Thoracic aorta (tissue), 2 donors: ENCODE measurements at places on chromosomes 13 and 19. TPM values are rescaled to one million over a fixed set of nuclear protein-coding genes. Genes with fewer than 3 reads are reported as not detected.

The CEACAM8 gene
- not detected for total RNA-seq

The GPR183 gene
- 24.5 TPM for total RNA-seq

The EXOC3L2 gene
- total RNA-seq, result 2.4 TPM

The AKAP8 gene
- 18.7 TPM for total RNA-seq

The ZNF534 gene
- total RNA-seq, result 0.68 TPM

The CYP2A6 gene
- total RNA-seq, result not detected

The NRTN gene
- total RNA-seq, result not detected

DNA sequence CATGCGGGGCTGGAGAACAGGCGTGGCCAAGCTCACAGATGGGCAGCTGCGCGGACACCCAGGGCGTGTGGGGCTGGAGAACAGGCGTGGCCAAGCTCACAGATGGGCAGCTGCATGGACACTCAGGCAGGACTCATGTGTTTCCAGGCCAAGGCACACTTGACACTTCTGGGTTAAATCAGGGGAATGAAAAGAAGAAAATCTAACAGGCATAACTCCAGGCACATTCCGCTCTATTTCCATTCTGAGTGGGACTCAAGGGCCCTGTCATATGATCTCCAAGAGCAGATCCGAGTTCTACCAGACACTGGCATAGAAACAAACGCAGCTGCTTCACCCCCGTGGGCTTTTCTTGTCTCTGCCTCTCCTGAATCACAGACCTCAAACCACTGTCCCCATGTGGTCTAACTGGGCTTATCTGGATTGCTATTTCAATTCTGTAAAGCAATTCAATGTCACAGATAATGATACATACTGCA is 17.4 kb upstream of the C13orf46 start:
- DNase-seq, result no peak

DNA sequence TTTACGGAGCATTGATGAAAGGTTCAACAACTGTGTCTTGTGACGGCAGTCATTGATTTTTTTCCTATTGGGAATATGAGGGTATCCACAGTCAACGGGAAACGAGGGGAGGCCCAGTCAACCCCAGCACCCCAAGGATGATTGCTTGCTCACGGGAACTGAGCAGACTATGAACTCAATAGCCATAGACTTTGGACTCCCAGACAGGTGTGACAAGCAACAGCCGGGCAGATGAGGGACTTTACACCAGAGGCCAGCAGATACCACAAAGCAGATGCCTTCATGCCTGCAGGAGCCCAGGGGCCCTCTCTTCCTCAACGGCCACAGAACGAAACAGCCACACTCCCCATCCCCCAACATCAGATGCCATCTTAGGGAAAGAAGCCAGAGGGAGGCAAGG is 80.3 kb upstream of the FLT1 start:
- no peak for DNase-seq

GRCh38 chr13:21970172-21970571 is 299.3 kb downstream of the FGF9 start:
- DNase-seq, result no peak

GRCh38 chr19:16263141-16263761 is 61.4 kb upstream of the KLF2 start:
- DNase-seq, result no peak

DNA sequence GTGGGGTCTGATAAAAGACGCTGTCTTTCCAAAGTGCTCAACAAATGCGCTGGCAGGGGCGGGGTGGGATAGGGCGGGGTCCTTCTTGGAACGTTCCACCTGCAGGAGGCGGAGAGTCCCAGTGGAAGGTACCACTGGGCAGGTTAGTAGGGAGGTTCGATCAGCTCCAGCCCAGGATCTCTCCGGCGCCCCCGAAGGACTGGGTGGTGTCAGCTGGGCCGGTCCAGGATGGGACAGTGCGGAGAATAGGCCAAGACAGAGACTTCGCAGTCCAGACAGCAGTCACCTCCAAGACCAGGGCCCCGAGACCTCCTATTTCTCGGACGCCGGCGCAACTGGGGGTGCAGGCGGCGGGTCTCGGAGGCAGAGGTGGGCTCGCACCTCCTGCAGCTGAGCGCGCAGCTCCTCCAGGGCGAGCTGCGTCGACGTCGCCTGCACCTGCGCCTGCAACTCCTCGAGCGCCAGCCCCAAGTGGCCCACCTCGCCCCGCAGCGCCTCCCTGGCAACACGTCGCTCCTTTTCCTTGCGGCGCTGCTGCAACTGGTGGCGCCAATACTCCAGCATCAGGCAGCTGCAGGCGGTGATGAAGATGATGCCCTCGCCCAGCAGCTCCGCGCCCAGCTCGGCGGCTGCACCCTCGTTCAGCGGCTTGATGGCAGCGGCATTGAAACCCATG is 21.6 kb downstream of the VASP start:
- no peak for DNase-seq

DNA sequence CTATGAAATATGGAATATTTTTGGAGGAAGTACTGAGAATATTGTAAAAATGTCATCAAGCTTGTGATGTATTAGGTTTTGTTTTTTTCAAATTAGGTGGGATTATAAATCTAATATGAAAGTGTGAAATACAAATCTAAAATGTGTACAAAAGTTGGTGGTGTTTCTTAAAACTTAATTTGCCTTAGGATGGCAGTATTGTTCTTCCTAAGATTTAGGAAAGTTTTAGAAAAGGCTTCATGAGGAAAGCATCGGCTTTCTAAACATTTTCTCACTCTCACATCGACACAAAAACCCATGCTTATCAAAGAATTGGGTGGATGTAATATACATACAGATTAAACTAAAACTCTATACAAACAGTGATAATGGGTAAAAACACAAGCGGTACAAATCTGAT is 972.0 kb upstream of the PCDH20 start:
- DNase-seq, result no peak

DNA sequence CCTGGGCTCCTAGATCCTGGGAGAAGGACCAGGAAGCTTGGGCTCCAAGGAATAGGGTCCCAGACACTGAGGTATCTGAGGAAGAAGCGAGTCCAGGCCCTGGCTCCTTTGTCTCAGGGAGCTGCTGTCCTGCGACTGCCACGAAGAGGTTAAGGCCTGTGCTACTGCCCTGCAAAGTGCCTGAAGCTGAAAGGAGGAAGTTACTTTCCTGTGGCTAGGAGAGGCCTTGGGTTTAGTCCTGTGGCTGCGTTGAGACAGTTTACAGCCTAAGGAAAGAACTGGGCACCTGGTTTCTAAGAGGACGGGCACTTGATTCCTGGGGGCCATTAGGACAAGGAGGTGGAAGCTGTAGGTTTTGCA is 2.8 kb downstream of the MYADM start:
- DNase-seq, result no peak

- no peak for DNase-seq
Measured at GRCh38 chr13:64925284-64925683, 2304.9 kb downstream of the PCDH9 start.

DNA sequence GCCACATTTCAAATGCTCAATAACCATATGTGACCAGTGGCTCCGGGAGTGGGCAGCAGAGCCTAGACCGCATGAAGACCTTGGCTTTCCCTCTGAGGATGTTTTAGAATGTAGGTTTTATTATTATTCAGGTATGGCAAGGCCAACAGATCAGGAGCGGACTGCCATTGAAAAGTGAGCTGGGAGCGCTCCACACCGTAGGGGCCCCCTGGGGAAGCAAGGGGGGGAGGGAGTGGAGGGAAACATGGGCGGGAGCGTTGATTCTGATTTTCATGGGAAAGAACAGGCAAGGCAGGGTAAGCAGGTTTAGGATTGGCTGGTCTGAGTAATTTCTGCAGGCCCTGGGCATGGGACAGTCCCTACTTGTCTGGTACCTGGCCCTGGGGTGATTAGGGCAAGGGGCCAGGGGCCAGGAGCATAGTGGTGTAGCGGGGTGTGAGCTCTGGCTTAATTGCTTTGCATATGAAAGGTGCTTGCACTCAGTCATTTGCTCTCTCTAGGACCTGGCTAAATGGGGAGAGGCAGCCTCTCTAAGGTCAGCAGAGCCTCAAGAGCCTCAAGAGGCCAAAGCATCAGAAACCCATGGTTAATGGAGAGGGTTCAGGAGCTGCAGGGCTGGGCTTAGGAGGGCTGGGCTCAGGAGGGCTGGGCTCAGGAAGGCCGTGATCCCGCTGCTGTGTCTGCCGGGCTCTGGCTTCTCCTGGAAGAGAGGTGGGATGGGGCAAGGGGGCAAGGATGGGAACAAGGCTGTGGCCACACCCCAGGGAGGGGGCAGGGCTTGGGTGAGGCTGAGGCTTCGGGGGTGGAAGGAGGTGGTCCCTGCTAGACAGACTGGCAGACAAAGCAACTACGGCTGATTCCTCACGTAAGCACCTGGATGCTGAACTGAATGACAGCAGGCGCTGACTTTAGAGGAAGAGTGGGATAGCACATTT is 82.0 kb upstream of the WASF3 start:
- DNase-seq, result no peak

DNA sequence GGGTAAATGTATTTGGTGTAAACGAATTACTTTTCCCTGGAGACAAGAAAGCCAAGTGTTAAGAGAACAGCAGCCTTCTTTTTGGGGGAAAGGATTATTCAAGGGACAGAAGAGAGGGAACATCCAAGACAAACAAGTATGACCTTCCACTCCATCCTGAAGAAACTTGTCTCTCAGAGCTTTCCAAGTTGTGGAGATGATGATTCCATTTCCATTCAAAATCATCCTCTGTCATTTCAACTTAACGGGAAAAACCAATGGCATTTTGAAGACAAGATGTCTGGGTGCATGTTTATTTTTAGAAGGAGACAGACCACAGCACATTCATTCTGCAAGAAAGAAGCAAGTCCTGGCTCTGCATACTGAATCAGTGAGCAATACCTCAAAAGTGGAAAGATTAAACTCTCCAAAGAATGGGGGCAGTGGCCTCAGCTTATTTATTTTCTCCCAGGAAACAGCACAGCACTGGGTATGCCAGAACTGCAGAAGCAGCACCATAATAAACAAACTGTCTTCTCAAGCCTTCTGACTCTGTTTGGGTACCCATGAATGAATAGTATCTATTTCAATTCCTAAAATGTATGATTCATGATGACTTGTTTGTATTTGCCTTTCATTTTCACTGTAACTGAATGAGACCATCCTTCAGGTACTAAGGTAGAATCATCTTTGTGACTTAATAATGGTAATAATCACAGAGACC is 541.0 kb downstream of the RFC3 start:
- no peak for DNase-seq

- no peak for DNase-seq
Measured at GRCh38 chr19:2653710-2654707, 48.5 kb downstream of the GNG7 start.

DNA sequence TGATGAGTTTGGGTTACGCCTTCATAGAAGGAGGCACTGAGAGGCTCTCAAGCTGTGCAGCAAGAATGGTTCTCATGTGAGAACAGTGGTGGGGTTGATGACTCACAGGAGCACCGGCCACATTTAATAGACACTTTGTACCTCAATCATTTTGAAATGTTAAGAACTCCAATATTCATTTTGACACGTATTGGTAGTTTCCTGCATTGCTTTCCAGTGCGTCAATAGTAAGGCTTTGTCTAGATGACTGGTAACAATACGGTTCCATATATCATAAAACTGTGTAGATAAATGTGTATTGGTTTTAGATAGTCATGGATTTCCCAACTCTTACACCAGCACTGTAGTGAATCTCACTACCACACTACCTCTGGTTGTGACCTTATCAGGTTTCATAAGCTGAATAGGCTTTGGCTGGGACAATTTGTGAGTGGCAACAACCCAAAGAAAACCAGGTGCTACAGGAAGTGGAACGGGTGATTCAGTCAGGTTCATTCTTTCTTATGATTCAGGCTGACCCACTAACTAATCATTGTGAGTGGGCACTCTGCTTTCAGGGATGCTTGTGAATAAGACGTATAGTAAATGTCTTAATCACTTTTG is 362.6 kb downstream of the KLF5 start:
- DNase-seq, result no peak

GRCh38 chr13:100063906-100064305 is 25.0 kb upstream of the PCCA start:
- DNase-seq, result no peak

DNA sequence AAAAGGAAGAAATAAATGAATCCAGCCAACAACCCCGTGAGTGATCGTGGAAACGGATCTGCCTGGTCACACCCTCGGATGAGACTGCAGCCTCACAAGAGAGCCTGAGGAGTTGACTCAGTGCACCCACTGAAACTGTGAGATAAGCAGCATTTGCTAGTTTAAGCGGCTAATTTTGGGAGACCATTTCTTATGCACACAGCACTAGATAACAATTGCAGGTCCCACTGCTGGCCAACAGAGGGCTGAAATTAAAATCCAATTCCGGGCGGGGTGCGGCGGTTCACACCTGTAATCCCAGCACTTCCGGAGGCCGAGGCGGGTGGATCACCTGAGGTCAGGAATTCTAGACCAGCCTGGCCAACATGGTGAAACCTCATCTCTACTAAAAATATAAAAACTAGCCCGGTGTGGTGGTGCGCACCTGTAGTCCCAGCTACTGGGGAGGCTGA is 3.6 kb downstream of the UQCR11 start:
- no peak for DNase-seq

DNA sequence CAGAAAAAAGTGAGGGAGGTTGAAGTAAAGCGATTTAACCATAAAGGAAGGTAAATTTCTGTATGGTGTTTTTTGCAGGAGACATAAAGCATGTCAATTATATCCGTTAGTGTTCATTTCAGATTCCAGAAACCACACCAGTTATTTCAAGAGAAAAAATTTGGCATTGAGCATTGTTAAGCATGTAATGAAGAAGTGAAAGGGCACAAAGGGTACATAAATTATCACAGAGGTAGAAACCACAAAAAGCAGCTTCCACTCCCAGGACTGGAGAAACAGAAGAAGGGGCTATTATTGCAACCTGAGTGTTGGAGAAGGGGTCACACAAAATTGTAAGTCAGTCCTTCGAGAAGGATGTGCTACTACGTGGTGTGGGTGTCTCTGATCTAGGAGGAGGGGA is 72.2 kb upstream of the DACH1 start:
- no peak for DNase-seq
